ENCODE measurements at places on chromosomes 2 and 18. TPM values are rescaled to one million over a fixed set of nuclear protein-coding genes. Genes with fewer than 3 reads are reported as not detected.

Gene NRP2
- 10.2 TPM for total RNA-seq

Gene BOK
- 0.60 TPM for total RNA-seq

Gene CCDC148
- total RNA-seq = 0.65 TPM

Gene NDUFV2
- total RNA-seq = 300 TPM

Gene GPR39
- 4.7 TPM for total RNA-seq

Gene SERPINB10
- not detected for total RNA-seq

Gene MZT2A
- 197 TPM for total RNA-seq

Gene CRYGC
- not detected for total RNA-seq

- DNase-seq = no peak
Measured at GRCh38 chr2:177348733-177349693, 43.6 kb upstream of the AGPS start.

GRCh38 chr18:79062806-79063205 is 6.4 kb upstream of the ATP9B start:
- no peak for DNase-seq

- DNase-seq = no peak
Measured at GRCh38 chr2:218755567-218756404, 26.2 kb upstream of the CYP27A1 start.

- DNase-seq = no peak
Measured at GRCh38 chr2:46471697-46472096, 7.7 kb upstream of the TMEM247 start.

DNA sequence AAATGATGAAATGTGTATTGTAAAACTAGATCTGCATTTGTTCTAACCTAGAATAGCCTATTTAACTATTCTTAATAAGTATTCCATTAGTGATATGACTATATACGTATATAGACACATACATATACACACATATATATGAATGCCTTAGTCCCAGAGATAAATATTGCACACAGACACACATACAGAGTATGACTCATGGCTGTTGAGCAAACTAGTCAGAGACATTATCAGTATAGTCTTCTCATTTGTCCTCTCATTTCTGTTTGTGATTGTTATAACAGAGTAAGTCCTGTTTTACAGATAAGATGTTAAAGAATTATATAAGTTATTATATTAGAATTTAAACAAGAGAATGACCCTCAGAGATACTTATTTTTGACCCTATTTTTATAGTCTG is 202.5 kb downstream of the CCDC102B start:
- no peak for DNase-seq

DNA sequence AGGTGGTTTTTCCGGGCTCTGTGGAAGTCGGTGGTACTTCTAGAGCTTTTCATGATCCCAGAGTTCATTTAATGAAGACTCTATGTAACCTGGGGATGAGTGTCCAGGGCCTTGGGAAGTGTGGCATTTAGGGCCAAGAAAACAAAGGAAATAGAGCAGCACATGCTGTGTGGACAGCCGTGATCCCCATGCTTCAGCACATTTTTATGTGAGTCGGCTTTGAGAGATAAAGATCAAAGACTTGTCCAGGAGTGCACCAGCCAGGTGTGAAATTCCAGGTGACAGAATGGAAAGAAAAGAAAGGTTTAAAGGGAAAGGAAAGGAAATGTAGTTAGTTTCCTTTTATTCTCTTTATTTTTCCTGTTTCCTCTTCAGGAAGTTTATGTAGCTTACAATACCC is 258.0 kb upstream of the NRP2 start:
- DNase-seq = no peak

GRCh38 chr2:232147440-232148077 is 186.0 kb downstream of the DIS3L2 start:
- no peak for DNase-seq

- DNase-seq = no peak
Measured at GRCh38 chr2:38474715-38475566, 97.9 kb upstream of the ATL2 start.

- peak; percentile 93 for DNase-seq
Measured at GRCh38 chr2:3465844-3466481, 53.4 kb downstream of the ADI1 start.

DNA sequence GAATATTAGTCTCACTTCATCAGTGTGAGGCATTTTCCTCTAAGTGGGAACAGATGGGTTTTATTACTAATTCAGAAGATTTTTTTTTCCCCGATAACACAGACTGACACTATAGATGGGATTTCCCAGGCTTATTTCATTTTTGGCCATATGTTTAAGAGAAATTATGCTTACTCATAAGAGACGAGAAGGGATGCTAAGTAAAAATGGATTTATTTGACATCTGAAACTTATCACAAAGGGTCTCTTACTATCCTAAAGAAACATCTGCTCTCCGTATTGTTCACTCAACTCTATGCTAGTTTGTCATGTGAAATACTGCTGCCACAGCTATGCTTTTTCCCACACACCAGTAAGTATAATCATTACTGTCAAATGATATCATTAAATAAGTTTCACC is 1476.3 kb downstream of the LRP1B start:
- no peak for DNase-seq

DNA sequence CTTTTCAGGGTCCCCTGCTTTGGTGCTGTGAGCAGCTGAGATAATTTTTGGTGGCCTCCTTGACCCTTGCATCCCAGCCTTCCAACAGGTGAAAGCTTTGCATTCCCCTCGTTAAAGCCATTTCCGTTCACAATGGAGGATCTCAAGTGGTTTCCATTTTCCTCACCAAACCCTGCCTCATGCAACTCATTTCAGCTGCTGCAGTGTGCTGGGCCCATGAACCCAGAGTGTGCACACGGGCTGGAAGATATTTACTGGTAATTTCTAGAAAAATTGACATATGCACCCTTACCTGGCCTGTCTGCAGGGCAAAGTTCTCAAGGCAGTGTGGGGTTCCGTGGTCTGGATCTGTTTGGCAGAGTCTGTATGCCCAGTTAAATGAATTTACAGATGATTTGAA is 246.8 kb upstream of the HS6ST1 start:
- no peak for DNase-seq

DNA sequence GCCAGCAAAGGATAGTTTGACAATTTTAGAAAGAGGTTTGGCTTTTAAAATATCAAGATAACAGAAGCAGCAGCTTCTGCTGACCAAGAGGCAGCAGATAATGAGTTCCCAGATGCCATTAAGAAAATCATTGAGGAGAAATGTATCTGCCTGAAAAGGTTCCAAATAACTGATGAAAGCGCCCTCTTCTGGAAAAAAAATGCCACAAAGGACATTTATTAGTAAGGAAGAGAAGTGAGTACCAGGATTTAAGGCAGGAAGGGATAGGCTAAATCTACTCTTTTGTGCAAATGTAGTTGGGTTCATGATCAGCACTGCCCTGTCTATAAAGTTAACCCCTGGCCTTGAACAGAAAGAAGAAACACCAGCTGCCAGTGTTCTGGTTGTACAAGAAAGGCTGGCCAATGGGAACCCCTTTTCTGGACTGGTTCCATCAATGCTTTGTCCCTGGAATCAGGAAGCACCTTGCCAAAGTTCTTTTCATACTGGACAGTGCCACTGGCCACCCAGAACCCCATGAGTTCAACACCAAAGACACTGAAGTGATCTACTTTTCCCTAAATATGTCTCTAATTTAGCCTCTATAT is 40.6 kb downstream of the DHX57 start:
- peak; percentile 36 for DNase-seq

DNA sequence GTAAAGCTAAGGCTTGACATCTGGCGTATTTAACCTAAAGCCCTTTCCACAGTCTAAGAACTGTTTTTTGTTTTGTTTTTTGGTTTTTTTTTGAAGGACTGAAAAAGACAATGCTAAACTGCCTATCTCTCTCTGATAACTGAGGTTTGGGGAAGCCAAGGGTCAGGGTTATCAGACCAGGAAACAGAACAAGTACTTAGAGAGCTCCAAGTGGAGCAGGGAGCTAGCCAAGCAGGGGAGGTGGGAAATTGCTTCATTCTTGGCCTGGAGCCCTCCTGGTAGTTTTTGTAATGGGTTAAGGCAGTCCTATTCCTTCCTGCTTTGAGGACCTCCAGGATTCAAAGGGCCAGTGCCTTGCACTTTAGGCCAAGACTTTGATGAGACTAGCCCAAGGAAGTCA is 154.3 kb upstream of the LTBP1 start:
- DNase-seq = no peak

DNA sequence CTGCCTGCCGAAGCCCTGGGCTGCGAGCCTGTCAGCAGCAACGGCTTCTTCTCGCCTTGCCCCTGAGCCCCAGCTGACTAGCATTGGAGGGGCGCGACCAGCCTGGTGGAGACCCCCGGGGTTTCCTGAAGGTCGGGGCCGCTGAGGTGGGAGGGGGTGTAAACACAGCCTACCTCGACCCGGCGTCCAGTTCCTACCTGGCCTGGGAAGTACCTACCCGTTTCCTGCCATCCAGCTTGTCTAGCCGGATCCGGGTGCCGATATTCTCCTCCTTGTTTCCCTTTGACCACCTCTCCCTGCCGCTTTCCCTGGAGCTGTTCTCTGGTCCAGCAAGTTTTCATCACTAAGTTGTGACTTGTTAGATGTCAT is 511 bp downstream of the MOB4 start:
- peak; percentile 34 for DNase-seq

- no peak for DNase-seq
Measured at GRCh38 chr2:128579825-128580224, 261.2 kb upstream of the HS6ST1 start.

GRCh38 chr2:179447839-179448447 is 183.3 kb upstream of the SESTD1 start:
- no peak for DNase-seq

- DNase-seq = no peak
Measured at GRCh38 chr2:230234122-230234722, 8.7 kb downstream of the SP140 start.

DNA sequence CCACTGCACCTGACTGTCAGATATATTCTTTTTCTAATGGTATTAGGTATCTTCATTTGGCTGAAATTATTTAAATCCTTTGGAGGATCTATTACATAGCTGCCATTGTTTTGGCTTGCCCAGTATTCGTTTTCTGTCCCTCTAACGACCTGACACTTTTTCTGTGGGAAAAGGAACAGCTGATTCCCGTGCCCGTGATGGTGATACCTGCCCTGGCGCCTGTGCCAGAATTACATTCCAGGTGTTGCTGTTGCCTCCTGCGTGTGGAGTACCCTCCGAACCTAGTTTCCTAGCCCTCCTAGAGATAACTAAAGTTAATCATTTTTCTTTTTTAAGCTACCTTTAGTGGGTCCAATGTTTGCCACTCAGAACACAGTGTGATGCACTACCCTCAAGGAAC is 14.0 kb downstream of the HOXD1 start:
- no peak for DNase-seq

DNA sequence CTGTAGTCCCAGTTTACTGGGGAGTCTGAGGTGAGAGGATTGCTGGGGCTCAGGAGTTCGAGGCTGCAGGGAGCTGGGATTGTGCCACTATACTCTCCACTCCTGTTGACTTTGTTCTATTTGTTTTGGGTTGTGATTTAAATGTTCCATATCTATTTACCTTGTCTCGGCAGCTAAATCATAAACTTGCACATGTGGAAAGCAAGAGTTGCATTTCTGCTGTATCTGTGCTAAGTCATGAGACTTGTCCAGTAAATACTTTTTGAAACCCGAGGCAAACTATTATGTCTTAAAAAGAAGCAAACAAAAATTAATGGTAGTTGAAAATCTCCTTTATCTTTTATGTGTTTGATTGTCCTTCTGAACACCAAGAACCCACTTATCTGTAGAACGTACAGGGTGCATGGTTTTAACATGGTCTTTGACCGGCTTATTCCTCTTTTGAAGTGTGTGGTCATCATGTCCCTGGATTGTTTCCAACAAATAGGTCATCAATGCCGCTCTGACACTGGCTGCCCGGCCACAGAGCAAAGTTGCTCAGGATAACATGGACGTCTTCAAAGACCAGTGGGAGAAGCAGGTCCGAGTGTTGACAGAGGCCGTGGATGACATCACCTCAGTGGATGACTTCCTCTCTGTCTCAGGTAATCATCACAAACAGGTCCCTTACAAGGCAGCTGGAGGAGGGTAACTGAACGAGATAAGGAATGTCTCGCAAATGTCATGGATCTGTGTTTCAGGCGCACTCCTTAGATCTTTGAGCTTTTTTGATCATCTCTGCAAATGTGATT is 241.1 kb upstream of the LRRTM1 start:
- no peak for DNase-seq

DNA sequence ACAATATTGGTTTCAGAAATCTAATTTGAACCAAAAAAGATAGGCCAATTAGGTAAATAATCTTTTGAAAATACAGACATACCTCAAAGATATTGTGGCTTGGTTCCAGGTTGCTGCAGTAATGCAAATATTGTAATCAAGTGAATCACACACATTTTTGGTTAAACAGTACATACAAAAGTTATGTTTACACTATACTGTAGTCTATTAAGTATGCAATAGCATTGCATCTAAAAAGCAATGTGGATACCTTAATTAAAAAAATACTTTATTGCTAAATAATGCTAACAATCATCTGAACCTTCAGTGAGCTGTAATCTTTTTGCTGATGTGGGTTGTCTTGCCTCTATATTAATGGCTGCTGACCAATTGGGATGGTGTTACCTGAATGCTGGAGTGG is 67.3 kb downstream of the KYNU start:
- no peak for DNase-seq

- no peak for DNase-seq
Measured at GRCh38 chr18:43160509-43160908, 45.0 kb upstream of the RIT2 start.

DNA sequence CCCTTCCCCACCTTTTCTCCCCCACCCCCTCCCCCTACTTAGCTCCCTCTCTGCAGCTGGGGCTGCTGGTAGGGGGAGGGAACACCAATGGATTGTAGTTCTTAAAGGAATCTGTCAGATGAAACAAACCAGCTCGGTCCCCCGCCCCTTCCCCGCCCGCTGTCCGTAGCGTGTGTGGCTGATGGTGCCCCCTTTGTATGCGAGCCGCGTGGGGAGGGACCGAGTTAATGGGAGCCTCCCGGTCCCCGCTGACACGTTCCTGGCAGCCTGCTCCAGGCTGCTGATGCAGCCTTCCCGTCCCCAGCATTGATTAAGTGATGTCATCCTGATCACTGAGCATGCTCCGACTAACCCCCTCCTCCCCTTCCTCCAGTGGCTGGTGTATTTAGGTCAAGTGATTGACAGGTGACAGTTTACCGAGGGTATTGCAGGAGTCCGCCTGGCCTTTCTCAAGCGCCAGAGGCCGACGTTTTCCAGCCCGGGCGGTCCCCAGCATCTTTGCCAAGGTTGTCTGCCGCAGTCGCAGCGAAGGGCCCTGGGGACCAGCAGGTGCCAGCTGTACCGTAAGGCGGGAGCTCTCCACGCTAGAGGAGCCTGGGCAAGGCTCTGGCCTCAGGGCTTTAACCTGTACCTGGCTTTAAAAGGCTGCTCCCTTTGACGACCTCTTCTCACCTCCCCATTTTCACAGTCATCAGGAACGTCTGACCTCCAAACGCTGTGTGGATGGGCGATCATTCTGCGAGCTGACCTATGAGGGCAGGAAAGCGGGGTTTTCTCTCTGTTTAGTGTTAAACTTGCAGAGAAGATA is 1.8 kb downstream of the KIF5C start:
- DNase-seq = no peak

GRCh38 chr2:217215877-217216276 is 356.0 kb upstream of the TNP1 start:
- no peak for DNase-seq

Data from A172 (cell line).